Placental epithelial cell (primary cell): ENCODE measurements at places on chromosomes 3 and 15. TPM values are rescaled to one million over a fixed set of nuclear protein-coding genes. Genes with fewer than 3 reads are reported as not detected.

Gene SLC12A1
- not detected in 2 replicates for total RNA-seq

Gene CCDC50
- total RNA-seq = 43.6 and 62.1 TPM in 2 replicates

Gene EHHADH
- total RNA-seq = 8.2 and 10.5 TPM in 2 replicates

Gene ZNF385D
- total RNA-seq = under 0.01 TPM in 1 of 2 replicates, not detected in the other

Gene SLC15A2
- 3.7 and 9.4 TPM in 2 replicates for total RNA-seq

Gene MYEF2
- total RNA-seq = not detected in 2 replicates
